ENCODE measurements at places on chromosomes 12 and 14.

GRCh38 chr12:125284945-125285685, 219.9 kb downstream of the AACS start:
- DNase-seq: no peak

DNA sequence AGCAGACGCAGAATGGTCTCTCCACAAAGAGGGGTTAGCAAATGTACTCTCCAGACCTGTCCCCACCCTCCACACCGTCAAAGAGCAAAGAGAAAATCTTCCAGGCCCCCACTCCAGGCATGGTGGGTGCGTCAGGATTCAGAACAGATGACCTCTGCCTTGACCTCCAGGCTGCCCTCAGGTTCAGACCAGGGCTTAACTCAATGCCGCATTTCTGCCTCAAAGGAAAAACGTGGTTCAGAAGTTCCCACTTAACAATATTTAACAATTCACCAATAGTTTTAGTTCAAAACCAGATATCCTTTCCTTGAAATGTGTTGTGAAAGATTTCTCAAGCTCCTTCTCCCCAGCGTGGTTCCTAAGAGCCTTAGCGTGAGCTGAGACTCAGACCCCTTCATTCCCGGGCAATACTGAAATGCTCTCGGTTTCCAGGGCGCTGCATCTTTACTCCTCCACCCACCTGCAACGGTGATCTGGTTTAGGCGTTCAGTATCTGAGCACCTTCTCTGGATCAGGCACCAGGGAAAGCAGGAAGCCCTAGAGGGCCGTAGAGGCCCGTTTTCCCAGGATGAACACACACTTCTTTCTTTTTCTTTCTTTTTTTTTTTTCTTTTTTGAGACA, 22.9 kb downstream of the HSP90AA1 start:
- no peak for DNase-seq

DNA sequence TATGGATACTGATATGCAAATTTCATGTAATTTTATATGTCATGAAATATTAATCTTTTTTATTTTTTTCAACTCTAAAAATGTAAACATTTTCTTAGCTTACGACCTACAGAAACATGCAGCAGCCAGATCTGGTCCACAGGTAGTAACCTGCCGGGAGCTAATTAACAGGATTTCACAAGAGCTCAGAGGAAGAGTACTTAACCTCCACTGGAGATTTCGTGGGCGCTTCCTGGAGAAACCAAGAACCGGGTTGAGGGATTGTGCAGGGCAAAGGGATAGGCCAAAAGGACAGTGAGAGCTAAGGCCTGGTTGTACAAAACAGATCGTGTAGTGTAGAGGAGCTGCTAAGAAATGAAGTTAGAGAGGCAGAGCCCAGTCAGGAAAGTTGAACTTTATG, 315.7 kb downstream of the PAWR start:
- no peak for DNase-seq

GRCh38 chr14:50946234-50946935, 2.1 kb upstream of the PYGL start:
- no peak for DNase-seq

GRCh38 chr12:74431801-74432200, 105.8 kb upstream of the ATXN7L3B start:
- no peak for DNase-seq

GRCh38 chr14:77024171-77024691, 4.3 kb downstream of the IRF2BPL start:
- no peak for DNase-seq

DNA sequence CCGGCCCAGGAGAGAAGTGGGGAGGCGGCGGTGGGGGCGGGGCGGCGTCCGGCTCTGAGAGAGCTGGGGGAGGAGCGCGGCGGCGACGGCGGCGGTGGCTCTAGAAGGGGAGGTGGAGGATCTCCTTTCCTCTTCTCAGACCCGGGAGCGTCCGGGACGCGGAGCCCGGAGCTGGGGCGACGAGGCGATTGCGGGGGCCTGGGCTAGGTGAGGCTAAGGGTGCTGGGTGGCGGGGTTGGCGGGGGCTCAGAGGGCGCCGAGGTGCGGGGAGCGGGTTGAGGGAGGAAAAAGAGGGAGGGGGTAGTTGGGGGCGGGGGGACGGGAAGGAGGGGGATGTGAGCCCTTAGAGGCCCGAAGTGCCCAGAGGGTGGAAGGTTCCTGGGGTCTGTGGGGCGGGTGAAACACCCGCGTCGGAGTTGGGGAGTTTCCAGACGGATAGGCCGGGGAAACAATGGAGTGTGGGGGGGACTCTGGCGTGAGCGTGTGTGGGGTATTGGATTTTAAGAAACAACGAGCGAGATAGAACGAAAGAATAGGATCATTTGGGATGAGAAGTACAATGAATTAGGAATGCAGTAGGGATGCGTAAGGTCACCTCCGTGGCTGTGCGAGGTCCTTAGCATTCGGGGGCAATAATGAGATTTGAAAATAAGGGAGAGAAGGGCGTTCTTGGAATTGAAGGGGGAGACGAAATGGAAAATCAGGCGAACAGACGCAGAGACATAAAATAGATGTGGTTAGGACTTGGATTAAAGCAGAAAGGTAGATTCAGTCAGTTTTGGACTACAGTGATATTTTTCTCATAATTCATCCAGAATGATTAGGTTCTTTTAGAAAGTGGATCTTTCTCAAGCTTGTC, at the start of gene SPATS2:
SPATS2 (plus strand) TSS at position 82 of the 859 bp plus-strand sequence. CDS start 93,551 bp downstream, outside the sequence.
- DNase-seq: no peak

- no peak for DNase-seq
Observed at GRCh38 chr12:113929312-113929989, 36.7 kb downstream of the RBM19 start.

Measured in HTR-8/SVneo (cell line).